ENCODE measurements at places on chromosomes 5 and 9.

DNA sequence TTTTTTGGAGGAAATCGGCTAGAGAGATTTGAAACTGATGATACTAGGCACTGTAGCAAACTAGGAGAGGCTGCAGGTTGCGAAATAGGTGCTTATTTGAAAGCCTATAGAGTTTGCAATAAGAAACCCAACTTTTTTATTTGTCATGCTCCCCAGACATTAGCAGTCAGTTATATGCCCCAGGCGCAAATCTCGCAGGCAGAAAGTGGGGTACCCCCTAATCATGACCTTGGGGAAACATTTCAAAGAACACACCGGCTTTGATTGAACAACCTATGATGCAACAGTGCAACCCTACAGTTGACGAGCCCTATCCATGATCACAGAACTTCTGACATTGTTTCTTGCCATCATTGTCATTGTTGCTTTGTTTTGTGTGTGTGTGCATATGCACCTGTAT, 510.5 kb downstream of the RAB3C start:
- DNase-seq = no peak

DNA sequence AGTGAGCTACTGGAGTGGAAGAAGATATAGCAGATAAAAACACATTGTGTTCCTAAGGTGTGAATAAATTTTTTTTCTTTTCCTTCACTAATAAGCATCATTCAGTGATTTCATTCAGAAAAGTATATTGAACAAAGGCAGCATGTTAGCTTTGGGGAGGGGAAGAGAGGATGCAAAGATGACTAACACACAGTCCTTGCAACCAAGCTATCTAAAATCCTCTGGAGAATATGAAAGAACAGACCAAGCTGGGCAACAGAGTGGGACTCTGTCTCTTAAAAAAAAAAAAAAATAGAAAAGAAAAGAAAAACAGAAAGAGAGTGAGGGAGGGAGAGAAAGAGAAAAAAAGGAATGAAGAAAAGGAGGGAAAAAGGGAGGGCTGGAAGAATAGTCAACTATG, 22.3 kb upstream of the OMD start:
- DNase-seq = no peak

DNA sequence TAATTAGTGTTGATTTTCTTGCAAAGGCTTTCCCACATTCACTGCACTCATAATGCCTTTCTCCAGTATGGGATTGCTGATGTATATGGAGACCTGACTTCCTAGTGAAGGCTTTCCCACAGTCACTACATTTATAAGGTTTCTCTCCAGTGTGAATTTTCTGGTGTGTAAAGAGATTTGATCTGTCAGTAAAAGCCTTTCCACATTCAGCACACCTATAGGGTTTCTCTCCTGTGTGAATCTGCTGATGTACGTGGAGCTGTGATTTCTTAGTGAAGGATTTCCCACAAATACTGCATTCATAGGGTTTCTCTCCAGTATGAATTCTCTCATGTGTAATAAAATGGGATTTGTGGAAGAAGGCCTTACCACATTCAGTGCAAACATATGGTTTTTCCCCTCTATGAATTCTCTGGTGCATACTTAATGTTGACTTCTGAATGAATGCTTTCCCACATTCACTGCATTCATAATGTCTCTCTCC, 31.1 kb downstream of the ZNF484 start:
- no peak for DNase-seq

GRCh38 chr9:3992924-3993323, 306.9 kb downstream of the GLIS3 start:
- no peak for DNase-seq

- no peak for DNase-seq
These were observed 26.4 kb upstream of the NFIB start for GRCh38 chr9:14340219-14340873.

DNA sequence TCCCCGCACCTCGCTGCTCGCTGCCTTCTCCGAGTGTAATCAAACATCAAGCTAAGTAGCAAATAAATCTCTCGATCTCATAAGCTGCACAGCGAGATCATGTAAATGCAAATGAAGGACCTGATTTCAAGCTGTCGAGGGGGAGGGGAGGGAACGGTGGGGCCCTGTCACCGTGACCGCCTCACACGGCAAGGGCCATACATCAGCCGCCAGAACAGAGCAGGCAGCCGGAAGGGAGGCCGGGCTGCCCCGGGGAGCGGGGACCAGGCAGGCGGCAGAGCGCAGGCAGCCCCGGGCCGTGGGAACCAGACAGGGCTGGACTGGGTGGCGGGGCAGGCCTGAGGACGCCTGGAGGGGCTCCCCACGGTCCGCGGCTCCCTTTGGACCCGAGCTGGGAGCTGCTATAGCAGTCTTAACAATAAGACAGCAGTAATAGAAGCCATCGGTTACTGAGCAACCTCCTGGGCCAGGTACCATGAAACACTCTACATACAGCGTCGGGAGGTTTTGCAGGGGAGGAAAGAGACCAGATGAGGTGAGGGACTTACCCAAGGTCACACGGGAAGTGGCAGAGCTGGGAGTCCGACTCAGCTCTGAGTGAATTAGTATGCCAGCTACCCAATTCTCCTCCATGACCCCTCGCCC, 76.8 kb downstream of the CFAP77 start:
- peak; percentile 12 for DNase-seq

DNA sequence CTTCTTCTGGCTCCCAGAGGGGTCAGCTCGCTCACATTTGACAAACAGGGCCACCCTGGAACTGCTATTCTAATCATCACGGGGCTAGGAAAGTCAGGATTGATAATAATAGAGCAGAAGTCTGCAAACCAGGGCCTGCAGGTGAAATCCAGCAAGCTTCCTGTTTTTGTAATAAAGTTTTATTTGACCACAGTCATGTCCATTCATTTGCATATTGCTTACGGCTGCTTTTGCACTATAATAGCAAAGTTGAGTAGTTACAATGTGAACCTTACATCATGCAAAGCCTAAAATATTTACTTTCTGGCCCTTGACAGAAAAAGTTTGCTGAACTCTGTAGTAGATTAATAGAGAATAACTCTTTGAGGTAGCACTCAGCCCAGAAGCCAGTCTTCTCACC, 63.2 kb upstream of the CTXN3 start:
- DNase-seq = no peak

- no peak for DNase-seq
These were observed 18.8 kb downstream of the FUBP3 start for GRCh38 chr9:130598188-130598587.

- DNase-seq = no peak
These were observed 71.4 kb upstream of the STARD4 start for GRCh38 chr5:111583758-111584203.

DNA sequence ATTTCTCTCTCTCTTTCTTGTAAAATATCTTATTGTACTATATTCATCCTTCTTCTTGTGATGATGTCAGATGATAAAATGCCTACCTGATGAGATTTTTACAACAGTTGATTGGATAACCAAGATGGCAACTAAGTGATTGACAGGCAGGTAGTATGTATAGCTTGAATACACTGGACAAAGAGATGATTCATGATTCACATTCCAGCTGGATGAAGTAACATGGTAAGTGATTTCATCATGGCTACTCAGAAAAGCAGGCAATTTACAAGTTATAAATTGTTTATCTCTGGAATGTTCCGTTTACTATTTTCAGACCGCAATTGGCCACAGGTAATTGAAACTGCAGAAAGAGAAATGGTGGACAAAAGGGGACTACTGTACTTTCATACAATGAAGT, 1471.7 kb upstream of the C9orf72 start:
- no peak for DNase-seq

DNA sequence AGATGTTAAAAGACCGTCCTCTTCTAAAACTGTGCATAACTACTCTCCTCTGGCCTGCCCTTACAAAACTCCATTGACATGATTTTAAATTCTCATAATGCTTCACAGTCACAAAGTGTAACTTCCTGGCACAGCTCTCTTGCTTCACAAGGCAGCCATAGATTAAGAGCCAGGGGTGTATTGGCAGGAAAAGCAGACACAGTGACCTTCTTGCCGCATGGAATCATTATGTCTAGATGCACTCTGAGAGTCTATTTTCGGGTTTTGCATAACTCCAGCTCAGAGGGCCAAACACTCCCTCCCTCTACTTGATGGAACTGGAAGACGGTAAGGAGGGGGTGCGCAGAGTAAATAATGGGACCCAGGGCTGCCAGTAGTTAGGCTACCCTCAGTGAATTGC, 110.1 kb downstream of the MARCHF3 start:
- no peak for DNase-seq

DNA sequence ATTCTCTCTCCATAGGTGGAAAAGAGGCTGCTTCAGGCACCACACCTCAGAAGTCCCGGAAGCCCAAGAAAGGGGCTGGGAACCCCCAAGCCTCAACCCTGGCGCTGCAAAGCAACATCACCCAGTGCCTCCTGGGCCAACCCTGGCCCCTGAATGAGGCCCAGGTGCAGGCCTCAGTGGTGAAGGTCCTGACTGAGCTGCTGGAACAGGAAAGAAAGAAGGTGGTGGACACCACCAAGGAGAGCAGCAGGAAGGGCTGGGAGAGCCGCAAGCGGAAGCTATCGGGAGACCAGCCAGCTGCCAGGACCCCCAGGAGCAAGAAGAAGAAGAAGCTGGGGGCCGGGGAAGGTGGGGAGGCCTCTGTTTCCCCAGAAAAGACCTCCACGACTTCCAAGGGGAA, 16.4 kb downstream of the CD74 start:
- no peak for DNase-seq

DNA sequence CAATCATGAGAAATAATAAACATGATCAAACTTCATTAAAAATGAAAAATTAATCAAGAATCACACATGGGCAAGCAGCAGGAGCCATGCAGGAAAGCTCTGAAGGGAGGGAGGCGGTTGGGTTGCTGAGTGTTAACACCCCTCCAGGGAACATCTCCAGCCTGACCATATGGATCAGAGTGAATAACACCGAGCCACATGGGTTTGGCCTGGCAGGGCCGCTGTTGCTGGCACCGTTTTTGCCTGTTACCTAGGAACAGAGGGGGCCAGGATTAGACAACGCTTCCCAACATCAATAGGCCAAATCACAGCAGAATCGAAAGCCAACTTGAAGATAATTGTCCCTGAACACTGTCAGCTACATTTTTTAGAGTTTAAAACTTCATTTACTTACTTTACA, 160.2 kb downstream of the DENND1A start:
- DNase-seq = no peak

DNA sequence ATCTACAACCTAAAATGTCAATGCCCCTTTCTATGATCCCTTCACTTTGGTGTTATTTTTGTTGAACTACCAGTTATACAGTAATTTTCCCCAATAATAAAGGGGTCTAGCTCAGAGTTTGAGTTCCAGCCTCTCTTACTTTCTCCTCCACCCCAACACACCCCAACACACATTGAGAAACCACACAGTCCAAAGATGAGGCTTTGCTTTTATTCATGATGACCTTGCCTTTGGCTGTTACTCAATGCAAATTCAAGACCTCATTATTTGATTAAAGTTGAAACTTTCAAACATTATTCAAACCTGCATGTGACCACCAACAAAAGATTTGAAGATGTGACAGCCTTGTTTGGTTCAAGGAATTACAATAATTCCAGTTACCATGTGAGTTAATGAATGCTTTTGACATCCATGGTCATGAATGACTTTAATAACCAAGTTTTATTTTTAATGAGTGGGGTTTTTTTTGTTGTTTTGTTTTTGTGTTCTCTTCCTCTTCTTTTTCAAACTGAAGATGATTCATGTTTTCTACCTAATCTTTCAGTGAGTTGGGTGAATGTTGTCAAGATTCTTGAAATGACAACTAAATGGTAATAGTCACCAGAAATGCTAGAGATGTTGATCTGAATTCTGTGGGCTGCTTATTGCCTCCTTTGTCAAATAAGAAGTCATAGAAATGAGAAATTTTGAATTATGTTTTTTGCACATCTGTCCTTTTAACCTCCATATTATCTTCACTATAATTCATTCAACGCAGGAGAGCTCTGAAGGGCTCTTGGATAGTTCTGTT, 106.0 kb downstream of the HACD4 start:
- DNase-seq = no peak

DNA sequence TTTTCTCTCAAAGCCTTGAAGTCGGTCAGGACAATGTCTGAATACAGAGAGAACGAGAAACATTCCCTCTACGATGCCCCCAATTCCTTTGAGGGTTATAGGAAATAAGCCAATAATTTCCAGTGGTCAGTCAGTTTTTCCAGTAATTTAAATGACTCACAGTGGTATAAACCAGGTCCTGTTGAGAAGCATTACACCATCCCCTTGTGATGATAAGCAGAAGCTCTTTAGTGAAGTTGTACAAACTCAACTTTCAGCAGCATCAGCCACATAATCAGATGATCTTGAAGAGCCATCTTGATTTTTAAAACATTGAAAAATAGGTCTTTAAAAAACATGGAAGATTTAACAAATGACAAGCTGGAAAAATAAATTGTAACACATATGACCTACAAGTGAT, 173.9 kb upstream of the ZNF462 start:
- no peak for DNase-seq

GRCh38 chr5:37838933-37839341, 904 bp downstream of the GDNF start:
- no peak for DNase-seq

DNA sequence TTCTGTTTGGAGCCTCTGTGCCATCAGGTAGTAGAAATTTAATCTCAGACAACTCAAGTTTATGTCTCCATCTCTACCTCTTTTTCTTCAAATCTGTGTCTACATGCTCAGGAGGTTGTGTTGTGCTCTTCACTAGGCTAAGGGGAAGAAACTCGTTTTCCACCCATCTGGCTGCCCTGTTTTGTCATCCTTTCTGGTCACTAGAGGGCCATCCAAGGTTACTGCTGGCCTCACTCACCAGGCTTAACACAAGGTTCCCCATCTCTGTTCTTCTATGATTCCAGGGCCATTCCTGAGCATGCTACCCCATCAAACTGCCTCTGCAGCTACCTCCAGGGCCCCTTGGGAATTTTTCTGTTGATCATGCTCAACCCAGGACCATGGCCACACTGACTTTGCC, 213.3 kb upstream of the FBXL7 start:
- DNase-seq = no peak

GRCh38 chr5:89728750-89729149, 680.8 kb downstream of the CETN3 start:
- DNase-seq = no peak

DNA sequence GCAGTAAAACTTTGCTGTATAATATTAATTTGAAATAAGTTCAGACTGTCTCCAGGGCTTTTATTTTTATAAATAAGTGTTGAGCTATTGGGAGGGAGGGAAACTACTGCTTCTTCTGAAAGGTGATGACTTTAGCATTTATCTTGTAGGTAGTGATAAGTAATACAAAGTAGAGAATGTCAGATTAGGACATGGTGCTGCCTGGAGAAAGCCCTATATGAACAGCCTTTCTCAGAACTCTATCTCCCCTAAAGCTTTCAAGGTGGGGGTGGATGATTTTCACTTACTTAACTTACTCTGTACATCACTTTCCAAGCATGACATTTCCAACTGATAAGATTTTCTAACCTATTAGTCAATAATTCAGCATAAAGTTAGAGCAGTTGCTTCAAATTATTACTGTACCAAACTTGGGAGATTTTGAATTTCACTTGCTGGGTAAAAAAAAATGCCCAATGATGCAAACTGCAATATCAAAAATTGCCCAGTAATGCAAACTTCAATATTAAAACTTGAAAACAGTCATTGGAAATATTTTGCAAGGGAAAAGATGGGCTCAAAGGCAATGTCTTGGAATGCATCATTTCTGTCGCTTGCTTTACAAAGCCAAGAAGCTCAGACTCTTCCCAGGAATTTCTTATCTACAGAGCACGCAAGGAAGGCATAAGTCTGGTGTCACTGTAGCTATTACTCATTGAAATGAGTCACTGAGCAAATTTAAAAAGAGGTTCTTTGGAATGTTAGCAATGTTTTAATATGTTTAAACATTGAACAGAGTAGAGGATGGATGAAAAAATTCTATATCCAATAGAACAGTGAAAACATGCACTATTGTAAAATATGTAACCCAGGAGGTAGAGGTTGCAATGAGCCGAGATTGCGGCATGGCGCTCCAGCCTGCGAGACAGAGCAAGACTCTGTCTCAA, 569.5 kb downstream of the PSAT1 start:
- no peak for DNase-seq
